Erythroblast (primary cell): ENCODE measurements at places on chromosomes 2 and 18.

- DNase-seq = no peak
Observed at GRCh38 chr18:72233106-72233505, 311.0 kb downstream of the CBLN2 start.

- DNase-seq = no peak
Observed at GRCh38 chr2:56288838-56289580, 105.2 kb downstream of the CCDC85A start.

- no peak for DNase-seq
Observed at GRCh38 chr2:100239486-100240210, 82.7 kb downstream of the LONRF2 start.

DNA sequence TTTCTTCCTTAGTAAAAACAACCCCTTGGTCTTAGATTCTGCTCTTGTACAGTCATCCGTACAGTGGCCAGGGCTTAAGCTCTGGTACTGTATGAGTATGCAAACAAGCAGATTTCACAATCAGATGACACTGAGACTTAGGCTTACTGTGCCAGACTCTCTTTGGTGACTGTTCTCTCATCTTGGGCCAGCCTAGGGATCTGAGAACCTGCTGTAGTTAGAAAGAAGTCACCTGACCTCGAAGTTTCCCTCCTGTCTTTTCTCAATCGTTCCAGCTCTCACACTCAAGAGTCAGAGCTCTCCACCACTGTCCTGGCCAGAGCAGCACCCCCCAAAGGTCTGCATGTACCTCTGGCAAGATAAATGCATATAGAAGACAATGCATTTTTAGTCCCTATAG lies 63.2 kb downstream of the ZEB2 start:
- DNase-seq = peak; percentile 75

GRCh38 chr2:142858961-142859360 lies 18.5 kb upstream of the KYNU start:
- no peak for DNase-seq

DNA sequence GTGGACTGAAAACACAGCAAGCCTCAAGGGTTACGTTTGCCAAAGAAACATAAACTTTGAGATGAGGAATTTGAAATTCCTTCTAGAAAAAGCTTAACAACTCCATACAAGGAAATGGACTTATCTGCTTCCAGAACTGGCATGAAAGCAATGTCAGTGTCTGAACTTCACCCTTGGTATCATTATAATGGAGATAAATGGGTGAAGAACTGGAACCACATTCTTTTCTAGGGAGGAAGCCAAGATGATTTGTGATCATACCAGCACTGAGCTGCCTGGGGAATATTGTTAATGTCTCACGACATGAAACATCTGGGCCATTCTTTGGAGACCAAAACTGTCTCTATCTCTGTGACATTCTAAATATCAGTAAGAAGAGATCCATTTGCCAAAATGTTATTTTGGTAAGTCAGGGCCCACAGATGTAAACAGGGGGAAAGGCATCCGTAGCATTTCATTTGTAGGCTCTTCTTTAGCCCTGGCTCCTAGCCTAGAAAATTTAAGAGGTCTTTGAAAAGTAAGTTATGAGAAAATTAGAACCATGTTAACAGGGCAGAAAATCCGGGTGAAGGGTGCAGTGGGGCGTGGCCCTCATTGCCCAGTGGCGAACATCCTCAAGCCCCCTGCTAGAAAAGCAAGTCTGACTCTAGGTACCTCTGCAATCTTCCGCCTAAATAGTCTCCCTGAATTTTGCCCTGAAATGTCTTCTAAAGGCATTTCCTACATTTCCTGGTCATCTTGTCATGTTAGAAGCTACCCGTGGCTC lies 295.3 kb upstream of the EPAS1 start:
- no peak for DNase-seq

GRCh38 chr2:110655701-110656100 lies 22.2 kb downstream of the BUB1 start:
- DNase-seq = no peak

- DNase-seq = no peak
Observed at GRCh38 chr2:132424526-132425121, 8.0 kb downstream of the GPR39 start.

DNA sequence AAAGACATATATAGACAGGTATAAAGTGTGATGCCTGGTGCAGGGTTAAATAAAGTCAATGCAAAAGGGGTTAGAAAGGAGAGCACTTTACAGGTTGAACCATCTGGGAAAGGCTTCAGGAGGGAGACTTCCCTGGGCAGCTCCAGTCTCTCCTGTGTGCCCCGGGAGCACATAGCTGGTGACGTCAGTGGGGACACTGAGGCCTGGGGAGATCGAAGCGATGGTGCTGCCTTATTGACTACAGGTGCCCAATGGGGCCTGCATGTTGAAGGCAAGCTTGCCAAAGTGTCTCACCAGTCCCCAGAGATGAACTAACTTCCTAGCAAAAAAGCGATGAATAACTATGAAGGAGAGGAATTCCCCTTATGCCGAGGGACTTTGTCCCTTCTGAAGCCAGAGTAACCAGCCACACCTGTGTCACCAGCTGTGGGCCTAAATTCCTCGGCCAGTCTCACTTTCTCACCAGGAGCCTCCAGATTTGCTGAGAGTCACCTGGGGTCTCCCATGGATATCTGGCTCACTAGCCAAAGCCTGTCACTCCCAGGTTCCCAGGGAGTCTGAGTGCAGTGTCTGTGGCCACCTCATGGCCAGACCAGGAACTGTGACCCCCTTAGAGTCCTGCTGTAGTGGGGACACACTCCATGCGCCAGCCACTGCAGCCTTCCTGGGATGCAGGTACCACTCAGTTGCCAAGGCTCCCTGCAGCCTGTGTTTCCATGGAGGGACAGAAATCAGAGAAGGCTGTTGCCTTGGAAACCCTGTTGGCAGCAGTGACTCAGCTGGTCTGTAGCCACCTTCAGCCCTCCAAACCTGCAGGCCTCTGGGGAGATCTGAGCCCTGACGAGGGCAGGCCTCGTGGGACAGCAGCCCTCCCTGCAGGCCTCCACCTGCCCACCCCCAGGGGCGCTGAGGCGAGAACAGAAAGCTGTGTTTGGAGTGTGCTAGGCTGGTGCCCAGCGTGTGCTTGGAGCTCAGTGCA lies 128.7 kb downstream of the CTIF start:
- no peak for DNase-seq

DNA sequence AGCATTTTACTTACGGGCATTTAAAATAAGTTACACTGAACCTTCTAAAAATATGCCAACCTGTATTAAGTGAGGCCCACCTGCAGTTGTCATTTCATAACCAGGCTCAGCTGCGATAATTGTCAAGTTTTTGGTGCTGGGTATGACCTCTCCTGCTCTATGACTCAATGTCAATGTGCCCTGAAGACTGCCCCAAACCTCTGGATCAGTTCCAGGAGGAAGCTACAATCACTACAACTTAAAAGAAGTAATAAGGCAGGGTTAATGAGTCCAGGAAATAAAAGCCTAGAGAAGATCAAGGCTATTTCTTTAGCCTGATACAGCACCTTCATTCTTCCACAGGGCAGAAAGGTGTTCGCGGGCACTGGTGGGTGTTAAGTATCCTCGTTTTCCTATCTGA lies 22.9 kb downstream of the POLR1A start:
- DNase-seq = no peak

DNA sequence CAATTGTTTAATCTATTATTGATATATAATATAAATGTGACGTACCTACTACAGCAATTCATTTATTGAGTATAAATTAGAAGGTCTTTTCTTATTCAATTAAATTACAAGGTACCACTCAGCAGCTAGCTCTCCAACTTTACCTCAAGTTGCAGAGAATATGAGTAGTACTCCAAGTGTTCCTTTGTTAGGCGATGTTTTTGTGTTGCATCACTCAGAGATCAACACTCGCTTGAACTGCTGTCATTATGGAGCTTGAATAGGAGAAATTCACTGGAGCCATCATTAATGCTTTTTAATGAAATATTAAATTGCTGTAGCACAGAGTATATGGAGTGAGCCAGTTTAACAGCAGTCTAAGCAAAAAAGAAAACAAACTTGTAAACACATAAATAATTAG lies 320.0 kb downstream of the FSIP2 start:
- no peak for DNase-seq

GRCh38 chr2:217075268-217076057 lies 215.6 kb upstream of the TNP1 start:
- DNase-seq = no peak

DNA sequence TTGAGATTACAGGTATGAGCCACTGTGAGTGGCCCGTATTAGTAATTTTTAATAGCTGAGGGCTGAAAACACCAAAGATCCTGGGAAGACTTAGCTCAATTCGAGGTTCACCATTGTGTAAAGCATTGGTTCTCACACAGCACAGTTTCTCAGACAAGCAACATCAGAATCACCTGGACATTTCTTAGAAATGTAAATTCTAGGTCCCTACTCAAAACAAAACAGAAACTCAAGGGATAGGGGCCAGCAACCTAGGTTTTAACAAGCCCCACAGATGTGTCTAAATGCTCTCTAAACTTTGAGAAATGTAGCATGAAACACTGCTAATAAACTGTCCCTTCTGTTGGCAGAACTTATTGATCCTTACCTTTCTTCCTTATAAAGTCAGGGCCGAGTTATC lies 681.2 kb downstream of the RNF144A start:
- DNase-seq = no peak

DNA sequence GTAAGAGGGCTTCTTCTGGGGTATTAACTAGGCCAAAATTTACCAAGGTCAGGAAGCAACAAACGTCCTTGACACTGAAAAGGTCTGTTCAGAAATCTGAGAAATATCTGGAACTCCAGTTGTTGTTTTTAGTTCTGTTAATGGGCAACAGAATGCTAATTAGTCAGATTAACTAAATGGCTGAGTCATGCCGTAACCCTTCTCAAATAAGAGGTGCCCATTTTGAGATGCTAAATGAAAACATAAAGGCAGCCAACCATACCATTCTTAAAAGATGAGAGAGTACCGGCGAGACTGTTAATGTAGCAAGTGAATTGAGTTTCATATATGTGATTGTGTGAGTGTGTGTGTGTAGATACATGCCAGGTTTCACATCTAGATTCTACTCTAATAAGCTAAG lies 147.9 kb upstream of the GAREM1 start:
- DNase-seq = no peak

DNA sequence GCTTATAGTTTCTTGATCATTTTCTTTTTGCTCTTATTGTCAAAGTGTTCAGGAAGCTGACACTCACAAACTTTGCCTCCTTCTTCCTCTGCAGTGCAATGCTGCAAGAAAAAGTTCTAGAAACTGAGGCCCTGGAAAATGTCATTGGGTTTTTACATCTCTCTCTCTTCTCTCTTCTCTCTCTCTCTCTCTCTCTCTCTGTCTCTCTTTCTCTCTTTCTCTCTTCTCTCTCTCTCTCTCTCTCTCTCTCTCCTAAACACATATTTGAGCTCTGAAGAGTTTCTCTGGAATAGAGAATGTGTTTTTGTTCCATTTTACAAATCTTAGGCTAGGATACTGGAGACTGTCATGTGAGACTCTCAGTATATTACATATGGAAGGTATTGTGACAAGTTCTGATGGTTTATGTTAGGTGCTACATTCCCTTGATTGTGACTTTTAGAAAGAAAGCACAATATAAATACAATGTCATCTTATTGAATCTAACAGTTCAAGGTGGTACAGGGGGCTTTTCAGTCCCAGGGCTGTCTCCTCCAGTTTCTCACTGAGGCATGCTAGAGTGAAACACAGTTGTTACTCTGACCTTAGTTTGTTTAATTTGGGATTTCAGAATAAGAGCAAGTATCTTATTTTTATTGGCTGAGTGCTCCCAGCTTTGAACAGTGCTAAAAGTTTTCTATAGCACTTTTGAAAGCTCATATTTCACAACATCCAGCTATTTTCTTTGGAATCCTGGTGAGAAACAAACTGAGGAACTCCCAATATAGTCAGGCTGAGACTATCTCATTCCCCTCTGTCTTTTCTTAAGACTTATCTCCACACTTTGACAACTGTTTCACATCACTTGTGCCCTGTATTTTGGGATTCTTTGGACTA lies 41.4 kb upstream of the EHBP1 start:
- no peak for DNase-seq

DNA sequence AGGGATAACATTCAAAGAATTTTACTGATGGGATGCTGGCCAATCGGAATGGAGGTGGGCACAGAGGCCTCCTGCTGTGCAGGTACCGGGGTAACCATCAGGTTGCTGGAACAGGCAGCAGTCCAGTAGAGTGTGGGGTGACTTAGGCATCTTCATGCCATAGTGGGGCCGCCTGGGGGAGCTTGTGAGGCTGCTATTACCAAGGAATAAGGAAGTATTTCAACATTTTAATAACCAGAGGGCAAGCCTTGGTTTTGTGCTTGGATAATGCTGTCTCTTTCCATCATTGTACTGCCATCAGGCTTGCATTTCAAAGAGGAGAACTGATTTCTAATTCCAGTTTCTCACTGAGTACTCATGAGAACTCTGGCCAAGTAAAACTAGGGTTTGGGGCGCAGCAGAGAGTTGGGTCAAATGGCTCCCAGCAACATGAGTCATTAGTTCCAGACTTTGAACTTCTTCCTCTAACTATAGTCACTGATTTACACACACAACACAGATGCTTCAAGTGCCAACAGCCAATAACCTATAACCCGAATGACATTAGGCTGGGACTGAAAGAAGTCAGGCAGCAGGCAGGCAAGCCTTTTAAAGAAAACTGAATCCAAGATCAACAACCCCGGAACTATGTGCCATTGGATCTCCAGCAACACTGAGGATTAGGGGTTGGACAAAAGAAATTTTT lies 56.1 kb upstream of the FHL2 start:
- peak; percentile 26 for DNase-seq

GRCh38 chr2:212124598-212124997 lies 414.0 kb downstream of the ERBB4 start:
- DNase-seq = no peak

- DNase-seq = no peak
Observed at GRCh38 chr2:206457188-206457634, 13.9 kb downstream of the ADAM23 start.

DNA sequence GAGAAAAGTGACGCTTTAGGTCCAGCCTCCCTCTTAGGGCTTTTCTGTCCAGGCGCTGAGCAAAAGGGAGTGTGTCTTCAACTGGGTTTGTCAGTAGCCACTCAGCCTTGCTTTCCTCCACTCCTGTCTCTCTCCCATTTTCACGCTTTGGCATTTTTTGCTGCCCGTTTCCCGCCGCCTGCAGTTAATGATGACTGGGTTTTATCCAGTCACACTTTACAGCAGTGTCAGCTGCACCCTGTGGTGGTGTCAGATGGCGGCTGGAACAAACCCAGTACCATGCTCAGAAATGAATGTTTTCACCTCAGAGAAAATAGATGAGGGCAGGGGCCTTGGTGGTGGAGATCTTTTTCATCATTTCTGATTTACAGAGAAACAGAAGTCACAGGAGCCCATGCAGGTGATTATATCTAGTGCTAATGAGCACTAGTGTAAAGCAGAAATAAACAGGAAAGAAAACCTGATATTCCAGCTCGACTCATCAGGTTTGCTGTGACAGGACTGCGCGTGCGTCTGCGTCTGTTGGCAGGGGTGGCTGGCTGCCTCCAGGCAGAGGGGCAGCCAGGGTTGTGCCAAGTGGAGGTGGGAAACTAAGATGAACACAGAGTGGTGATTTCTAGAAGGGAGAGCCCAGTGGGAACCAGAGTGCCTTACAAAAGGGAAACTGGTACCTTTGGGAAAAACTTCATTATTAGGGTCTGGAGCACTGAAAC lies 139.9 kb downstream of the TANC1 start:
- no peak for DNase-seq

- DNase-seq = no peak
Observed at GRCh38 chr18:72378016-72378415, 166.1 kb downstream of the CBLN2 start.
